ENCODE measurements at places on chromosomes 6 and 20.

DNA sequence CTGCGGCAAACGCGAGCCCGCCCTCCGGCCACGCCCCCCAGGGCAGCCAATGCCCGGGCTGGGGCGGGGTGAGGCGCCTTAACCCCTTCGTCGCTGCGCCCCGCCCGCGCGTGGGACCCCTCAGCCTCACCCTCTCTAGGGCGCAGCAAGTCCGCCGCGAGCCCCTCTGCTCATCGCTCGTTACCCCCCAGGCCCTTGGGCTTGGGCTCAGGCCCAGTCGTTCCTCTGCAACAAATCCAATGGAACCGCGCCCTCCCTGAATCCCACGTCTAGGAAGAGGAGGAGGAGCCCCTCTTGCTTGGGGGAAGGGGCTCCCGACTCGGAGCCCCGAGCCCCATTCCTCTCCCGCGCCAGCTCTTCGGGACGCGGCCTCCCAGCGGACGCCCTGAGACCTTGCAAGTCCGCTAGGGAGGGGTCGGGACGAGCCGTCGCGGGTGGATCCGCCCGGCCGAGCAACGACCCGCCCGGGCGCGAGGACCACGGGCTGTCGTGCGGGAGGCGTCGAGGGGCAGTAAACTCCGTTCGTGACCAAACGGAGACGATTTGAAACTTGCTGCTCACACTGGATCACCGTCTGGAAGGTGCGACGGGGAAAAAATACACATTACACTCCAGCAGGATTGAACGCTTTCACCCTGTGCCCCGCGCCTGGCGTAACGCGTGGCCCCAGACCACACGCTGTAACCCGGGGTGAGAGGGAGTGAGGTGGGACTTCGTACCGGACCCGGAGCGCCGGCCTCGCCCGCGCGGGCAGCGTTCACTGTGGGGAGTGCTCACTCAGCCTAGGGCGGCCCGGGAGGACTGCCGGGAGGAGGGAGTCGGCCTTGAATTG lies 477 bp upstream of the LZTS3 start:
- H3K36me3 ChIP-seq = no peaks in the 10 kb centered on the region
- H3K4me3 ChIP-seq = peak overlapping the region; percentile 94
- peak overlapping the region; percentile 92 for H3K27ac ChIP-seq
- peaks cover 17% of the 10 kb centered on the region for H3K4me1 ChIP-seq

DNA sequence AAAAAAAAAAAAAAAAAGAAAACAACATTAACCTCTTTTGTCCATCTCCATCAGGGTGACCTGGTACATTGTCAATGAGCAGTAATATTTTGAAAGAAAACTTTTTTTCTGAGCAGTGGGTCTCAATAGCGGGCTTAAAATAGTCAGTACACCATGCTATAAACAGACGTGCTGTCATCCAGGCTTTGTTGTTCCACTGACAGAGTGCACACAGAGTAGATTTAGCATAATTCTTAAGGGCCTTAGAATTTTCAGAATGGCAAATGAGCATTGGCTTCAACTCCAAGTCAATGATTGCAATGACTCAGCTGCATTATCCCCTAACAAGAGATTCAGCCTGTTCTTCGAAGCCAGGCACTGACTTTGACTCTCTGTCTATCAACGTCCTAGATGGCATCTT lies 35.6 kb downstream of the MAP7 start:
- no peaks in the 10 kb centered on the region for H3K27me3 ChIP-seq

GRCh38 chr6:157848693-157849092 lies 25.6 kb downstream of the SNX9 start:
- H3K27me3 ChIP-seq = no peaks in the 10 kb centered on the region
- H3K36me3 ChIP-seq = no peaks in the 10 kb centered on the region
- no peak overlapping the region for H3K4me3 ChIP-seq
- H3K27ac ChIP-seq = no peak overlapping the region

DNA sequence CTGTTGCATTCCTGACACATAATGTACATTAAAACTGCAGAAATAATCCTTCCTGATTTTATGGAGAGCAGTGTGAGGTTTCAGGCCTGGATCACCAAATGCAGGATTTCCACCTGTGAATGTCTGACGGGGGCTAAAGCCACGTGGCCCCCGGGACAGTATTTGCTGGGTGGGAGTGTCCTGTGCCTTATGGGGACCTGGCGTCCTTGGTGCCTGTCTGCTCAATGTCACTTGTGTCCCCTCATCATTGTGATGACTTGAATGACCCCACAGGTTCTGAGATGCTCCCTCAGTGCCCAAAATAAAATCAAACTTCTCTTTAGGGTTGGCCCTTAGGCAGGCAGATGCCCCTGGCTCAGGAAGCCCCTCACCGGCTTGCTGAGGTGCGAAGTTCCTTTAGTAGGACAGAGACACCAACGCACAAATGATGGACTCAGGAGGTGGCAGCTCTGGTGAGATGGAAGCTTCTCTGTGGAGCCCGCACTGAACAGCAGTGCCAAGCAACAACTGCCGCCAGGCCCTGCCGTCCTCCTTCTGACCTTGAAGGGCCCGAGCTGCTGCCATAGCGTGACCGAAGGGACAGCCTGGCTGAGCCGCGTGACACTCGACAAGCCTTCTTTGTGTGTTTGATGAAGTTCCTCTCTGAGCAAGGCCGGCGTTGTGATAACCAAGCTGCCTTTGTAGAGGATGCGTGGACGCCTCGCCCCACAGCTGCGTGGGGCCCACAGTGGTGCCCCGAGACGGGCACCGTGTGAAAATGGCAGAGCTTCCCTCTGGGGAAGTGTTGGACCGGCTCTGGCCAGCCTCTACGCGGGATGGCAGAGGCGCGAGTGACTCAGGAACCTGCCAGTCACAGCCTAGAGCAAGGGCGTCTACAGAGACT lies 30.9 kb downstream of the FRMD1 start:
- H3K36me3 ChIP-seq = no peaks in the 10 kb centered on the region
- H3K27ac ChIP-seq = no peak overlapping the region

DNA sequence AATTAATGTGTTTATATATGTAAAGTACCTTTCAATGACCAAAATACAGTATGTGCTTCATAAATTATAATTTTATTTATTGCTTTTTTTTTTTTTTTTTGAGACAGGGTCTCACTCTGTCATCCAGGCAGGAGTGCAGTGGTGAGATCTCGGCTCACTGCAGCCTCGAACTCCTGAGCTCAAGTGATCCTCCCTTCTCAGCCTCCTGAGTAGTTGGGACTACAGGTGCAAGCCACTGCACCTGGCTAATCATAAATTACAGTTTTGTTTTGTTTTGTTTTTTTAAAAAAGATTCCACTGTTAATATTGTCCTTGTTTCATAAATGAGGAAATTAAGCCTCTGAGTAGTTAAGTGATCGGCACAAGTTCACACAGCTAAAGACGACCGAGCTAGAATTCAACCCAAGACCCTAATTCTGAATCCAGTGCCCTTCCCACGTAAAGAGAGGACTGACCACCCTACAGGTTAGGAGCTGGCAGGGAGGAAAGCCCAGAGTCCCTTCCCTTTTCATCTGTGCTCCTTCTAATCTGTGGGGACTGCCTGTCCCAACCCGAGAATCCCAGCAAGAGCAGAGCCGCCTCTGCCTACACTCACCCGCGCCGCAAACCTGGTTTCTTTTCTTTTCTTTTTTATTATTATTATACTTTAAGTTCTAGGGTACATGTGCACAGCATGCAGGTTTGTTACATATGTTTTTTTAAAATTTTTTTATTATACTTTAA lies 8.5 kb upstream of the GDF5 start:
- H3K4me1 ChIP-seq = no peaks in the 10 kb centered on the region
- H3K27ac ChIP-seq = no peak overlapping the region
- no peaks in the 10 kb centered on the region for H3K36me3 ChIP-seq
- peak overlapping the region; percentile 15 for H3K4me3 ChIP-seq

DNA sequence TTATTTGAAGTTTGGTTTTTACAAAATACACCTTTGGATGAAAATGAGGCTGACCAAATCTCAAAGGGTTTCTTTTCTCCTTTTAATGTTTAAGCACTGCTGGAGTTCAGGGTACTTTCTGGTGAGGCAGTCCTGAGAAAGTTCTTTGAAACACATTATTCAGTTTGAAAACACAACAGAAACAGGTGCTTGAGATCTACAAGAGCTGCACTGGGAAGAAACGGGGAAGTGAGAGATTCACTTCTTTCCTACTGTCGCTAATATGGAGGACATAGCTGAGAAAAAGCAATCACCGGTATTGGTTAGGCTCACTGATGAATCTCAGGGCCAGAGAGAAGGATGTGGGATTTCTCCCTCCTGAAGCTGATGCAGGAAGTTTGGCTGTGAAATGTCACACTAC lies 22.9 kb upstream of the TMEM170B start:
- no peaks in the 10 kb centered on the region for H3K36me3 ChIP-seq
- H3K27me3 ChIP-seq = no peaks in the 10 kb centered on the region
- H3K4me1 ChIP-seq = no peaks in the 10 kb centered on the region
- no peak overlapping the region for H3K27ac ChIP-seq
- no peak overlapping the region for H3K4me3 ChIP-seq

DNA sequence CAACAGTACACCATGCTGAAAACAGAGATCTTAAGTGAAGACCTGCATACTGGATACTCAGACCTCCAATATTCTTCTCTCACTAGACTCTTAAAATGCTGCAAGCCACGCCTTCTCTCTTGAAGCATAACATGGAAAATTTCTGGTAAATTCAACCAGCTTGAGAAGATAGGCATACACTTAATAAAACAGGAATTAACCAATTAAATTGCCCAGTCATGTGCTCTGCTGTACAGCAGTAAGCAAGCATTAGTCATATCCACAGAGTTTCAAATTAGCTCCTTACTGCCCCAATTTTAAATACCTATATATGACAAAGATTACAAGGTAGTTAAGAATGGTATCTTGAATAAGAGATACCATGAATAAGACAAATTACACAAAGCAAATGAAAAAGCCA lies 53.8 kb downstream of the C6orf58 start:
- no peak for DNase-seq
- no peaks in the 10 kb centered on the region for H3K36me3 ChIP-seq
- no peaks in the 10 kb centered on the region for H3K4me1 ChIP-seq
- H3K4me3 ChIP-seq = no peak overlapping the region
- H3K27ac ChIP-seq = no peak overlapping the region

DNA sequence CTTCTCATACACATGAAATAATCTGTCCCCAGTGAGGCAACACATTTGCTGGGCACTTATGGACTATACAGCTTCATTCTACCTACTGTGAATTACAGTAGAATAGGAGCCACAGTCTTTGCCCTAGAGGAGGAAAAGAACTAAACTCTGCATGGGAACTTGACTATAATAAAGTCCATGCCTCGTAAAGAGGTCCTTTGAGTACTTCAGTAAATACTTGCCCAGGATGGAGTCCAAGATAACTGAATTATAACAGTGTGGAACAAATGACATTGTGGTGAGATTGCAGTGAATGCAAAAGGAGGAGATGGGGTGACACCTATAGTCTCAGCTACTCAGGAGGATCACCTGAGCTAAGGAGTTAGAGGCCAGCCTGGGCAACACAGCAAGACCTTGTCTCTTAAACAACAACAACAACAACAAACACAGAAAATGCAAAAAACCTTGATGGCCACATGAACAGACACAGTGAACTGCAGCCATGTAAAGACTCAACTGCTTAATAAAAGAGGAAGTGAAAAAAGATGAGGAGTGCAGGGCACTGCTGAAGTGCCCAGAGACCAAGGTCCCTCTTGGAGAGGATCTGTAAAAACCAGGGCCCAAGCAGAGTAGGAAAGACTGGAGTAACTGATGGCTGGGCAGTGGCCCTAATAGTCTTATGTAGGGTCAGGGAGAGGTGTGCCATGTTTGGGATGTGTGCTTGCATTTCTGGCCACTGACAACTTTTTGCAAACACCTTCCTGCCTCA lies 3.7 kb downstream of the MRPS18A start:
- peaks cover 10% of the 10 kb centered on the region for H3K4me1 ChIP-seq
- DNase-seq = no peak

DNA sequence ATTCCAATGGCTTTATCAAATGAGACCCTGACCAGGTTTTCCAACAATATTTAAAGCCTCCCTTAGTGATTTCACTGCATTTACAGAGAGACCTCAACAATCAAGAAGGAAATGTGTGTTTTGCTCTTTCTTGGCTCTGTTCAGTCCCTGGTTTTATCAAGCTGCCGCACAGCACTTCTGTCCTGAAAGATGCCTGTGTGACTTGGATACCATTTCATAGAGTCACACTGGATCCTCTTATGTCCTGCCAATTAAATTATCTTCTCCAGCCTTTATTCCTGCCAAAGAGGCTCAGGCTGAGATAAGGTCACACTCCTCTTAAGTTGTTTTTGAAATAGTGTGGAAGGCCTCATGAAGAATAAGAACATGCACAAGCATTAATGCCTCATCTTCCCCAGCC lies 197.0 kb upstream of the RNF217 start:
- H3K27me3 ChIP-seq = no peaks in the 10 kb centered on the region
- H3K4me1 ChIP-seq = no peaks in the 10 kb centered on the region
- DNase-seq = no peak
- no peak overlapping the region for H3K27ac ChIP-seq
- no peaks in the 10 kb centered on the region for H3K36me3 ChIP-seq
- no peak overlapping the region for H3K4me3 ChIP-seq

GRCh38 chr6:126180585-126180984 lies 159.3 kb upstream of the CENPW start:
- no peak for DNase-seq
- no peaks in the 10 kb centered on the region for H3K27me3 ChIP-seq
- H3K27ac ChIP-seq = no peak overlapping the region
- no peak overlapping the region for H3K4me3 ChIP-seq
- no peaks in the 10 kb centered on the region for H3K4me1 ChIP-seq

DNA sequence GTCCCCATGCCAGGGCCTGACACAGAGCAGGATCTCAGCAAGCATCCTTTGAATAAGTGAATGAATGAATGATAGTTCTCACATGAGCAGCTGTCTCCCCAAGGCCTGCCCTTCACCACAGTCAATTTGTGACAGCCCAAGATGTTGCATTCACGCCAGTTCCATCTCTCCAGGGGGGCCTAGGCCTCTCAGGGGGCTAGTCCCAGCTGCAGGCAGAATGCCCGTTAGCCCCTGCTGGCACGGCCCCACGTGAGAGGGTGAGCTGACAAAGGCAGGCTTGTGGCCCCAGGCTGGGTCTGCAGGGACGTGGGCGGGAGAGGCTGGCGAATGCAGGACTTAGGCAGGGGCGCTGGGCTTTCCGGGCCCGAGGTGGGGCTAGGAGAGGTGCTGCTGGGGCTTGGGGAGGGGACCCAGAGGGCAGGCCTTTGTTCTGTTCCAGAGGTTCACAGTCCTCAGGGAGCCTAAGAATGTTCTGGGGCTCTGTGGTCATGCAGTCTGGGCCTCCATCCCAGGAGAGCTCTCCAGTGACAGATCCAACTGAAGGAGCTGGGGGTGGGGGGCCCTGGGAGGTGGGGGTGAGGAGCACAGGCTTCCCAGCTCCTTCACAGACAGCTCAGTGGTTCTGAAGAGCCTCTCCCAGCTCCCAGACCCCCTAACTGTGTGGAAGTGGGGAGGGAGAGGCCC lies 30.5 kb upstream of the TLDC2 start:
- DNase-seq = no peak
- no peaks in the 10 kb centered on the region for H3K4me1 ChIP-seq
- no peaks in the 10 kb centered on the region for H3K27me3 ChIP-seq
- no peak overlapping the region for H3K27ac ChIP-seq
- no peak overlapping the region for H3K4me3 ChIP-seq

- H3K27me3 ChIP-seq = no peaks in the 10 kb centered on the region
- no peak overlapping the region for H3K4me3 ChIP-seq
- no peak overlapping the region for H3K27ac ChIP-seq
- peaks cover 16% of the 10 kb centered on the region for H3K4me1 ChIP-seq
- peaks cover 9% of the 10 kb centered on the region for H3K36me3 ChIP-seq
- DNase-seq = no peak
Measured at GRCh38 chr20:1302685-1303541, 26.0 kb downstream of the SDCBP2 start.
